ENCODE measurements at places on chromosomes 2 and 18.
A peak's percentile ranks its signal among the peaks of the same experiment; 100 is the strongest.

DNA sequence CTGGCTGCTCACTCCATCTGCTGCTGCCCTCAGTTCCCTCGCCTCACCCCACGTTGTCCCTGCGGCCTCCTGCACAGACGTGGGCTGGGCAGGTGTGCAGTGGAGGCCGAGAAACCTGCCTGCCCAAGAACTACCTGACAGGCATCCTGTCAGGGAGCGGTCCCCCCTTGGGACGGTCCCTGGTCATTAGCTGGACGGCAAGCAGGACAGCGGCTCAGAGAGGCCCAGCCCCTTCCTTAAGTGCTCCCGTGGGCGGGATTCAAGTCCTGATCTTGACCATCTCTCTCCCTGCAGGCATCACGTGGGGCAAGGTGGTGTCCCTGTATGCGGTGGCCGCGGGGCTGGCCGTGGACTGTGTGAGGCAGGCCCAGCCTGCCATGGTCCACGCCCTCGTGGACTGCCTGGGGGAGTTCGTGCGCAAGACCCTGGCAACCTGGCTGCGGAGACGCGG, 11.3 kb downstream of the BOK start:
- DNase-seq = no peak

DNA sequence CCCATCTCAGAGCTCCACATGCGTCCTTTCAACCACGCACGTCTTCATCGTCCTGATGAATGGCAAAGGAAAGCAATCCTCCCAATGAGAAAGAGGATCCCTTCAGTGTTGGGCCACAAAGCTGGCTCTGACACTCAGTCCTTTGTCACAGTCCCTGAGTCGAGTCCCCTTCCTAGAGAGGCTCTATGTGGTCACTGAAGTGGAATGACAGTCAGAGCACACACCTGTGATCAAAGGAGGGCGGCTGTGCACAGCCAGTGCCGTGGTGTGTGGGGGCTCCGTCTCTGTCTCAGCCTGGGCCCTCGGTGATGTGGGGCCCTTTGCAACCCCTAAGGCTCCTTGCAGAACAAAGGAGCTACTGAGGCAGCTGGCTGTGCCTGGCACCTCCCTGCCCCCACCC, 157.3 kb upstream of the APCDD1 start:
- no peak for DNase-seq

GRCh38 chr18:25946540-25946939, 143.9 kb downstream of the SS18 start:
- DNase-seq = no peak

DNA sequence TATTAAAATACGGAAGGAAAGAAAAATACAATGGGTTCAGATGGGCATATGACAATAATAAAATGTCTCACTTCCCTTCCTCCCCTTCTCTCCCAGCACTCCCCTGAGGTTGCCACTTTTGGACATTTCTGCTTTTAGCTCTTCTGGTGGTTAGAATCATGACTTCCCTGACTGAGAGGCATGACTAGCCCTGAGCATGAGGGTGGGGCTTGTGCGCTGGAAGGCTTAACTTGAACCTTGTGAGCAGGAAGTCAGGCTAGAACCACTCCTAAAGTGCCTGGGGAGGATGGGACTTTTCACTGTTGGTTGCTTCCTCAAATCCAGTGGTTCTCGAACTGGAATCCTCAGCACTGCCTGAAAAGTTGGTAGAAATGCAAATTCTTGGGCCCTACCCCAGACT, 19.7 kb upstream of the ARHGAP25 start:
- DNase-seq = peak; percentile 50

- DNase-seq = no peak
These were observed 39.5 kb upstream of the MCFD2 start for GRCh38 chr2:46954951-46955571.

DNA sequence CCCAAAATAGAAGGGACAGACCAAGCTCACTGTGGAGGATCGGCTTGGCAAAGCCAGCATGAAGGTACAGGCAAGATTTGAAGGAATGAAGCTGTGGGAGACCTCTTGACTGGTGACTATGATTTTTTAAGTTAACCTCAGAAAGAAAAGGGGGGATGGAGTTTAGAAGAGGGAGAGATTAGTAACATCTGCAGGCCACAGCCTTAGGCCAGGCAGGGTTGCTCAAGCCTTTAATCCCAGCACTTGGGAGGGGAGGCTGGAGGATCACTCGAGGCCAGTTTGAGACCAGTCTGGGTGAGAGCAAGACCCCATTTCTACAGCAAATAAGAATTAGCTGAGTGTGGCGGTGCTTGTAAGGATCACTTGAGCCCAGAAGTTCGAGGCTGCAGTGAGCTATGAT, 46.6 kb downstream of the ZNF532 start:
- no peak for DNase-seq

GRCh38 chr18:48340560-48340959, 68.6 kb downstream of the ZBTB7C start:
- no peak for DNase-seq
